Cardiac atrium fibroblast (primary cell): ENCODE measurements at places on chromosomes 11 and 22. TPM values are rescaled to one million over a fixed set of nuclear protein-coding genes. Genes with fewer than 3 reads are reported as not detected.

Gene ADM2
- 10.2 and 10.8 TPM in 2 replicates for total RNA-seq

Gene CYTH4
- total RNA-seq = not detected in 2 replicates

Gene TECTA
- under 0.01 and 0.65 TPM in 2 replicates for total RNA-seq

Gene PKP3
- 0.54 and 3.2 TPM in 2 replicates for total RNA-seq

Gene GAL3ST1
- total RNA-seq = not detected in 2 replicates

Gene EP300
- total RNA-seq = 27.2 and 47.3 TPM in 2 replicates

Gene COMMD9
- 29.0 and 59.8 TPM in 2 replicates for total RNA-seq

Gene BBOX1
- not detected in 2 replicates for total RNA-seq

Gene BEST1
- 0.97 and 3.4 TPM in 2 replicates for total RNA-seq

Gene OR8G1
- total RNA-seq = not detected in 2 replicates
